ENCODE measurements at places on chromosomes 3 and 15.

DNA sequence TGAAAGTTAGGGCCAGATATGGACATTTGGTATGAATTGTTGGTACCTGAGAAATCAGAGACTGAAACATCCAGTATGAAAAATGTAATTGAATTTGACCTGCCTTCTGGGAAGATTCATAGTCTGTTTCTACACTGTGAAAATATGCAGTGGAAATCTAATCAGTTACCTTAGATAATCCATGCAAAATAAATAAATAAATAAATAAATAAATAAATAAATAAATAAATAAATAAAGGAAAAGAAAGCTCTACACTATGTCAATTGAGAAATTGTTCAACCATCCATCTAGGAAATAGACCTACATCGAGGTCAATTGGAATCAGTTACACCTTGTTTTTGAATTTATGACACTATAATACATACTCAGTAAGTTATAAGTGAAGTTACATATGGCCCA is 252.3 kb downstream of the VGLL3 start:
- DNase-seq, result no peak

- no peak for DNase-seq
Observed at GRCh38 chr15:56984681-56985481, 66.4 kb downstream of the TCF12 start.

GRCh38 chr3:97612632-97613031 is 151.9 kb upstream of the ARL6 start:
- no peak for DNase-seq

DNA sequence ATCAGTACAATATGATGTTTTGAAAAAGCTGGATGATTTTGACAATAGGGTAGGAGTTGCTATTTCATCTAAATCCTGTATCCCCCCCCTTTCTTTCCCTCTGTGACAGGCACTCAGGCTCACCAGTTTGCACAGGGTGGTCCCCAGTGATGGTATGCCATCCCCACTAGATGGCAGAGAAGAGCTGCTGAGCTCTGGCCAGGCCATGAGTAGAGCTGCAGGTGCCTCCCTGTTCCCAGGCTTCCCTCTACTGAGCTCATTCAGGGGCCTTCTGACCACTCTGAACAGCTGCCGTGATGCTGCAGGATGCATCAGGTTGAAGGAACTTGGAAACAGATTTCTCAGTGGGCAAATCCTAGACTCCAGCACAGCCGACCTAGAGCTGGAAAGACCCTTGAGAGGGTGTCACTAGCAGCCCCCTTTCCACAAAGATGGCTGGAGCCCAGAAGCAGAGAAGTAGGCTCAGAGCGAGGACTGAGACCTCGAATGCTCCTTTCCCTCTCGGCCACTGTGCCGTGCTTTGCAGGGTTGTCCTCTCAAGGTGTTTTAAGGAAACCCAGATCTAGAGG is 45.1 kb downstream of the EFCAB12 start:
- DNase-seq, result peak; percentile 61

DNA sequence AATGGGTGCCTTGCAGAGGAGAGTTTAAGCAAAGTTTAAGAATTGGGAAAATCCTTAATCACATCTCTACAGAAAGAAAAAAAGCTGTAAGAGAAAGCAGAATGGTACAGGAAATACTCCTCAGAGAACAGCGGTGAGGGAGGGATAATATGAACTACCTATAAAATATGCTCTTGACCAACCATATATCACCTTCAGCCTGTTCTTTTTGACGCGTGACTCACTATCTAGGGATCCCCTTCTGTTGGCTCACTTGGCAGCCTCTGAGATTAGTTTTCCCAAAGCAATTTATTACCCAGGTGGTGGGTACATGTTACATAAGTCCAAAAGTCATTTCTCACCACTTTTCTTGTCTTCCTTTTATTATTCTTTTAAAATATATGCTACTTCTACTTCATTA is 97.7 kb downstream of the CNTN6 start:
- DNase-seq, result no peak

DNA sequence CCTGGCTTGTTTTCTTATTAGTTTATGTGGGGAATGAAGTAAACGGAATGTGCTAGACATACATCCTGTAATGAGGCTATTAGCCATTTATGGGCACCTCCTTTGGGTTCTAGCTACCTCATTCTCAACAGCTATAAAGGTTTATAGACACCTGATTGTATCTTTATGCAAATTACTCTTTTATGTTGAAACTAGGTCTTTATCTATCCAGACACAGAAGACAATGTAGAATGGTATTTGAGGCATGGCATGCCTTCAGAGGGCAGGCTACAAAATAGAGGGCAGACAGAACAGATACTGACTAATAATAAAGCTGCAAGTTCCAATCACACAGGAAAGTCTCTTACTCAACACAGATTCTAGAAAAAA is 27.1 kb downstream of the TBC1D2B start:
- peak; percentile 58 for DNase-seq

GRCh38 chr15:32649342-32649741 is 7.8 kb downstream of the SCG5 start:
- DNase-seq, result no peak

GRCh38 chr3:87186608-87187159 is 40.4 kb upstream of the CHMP2B start:
- no peak for DNase-seq

DNA sequence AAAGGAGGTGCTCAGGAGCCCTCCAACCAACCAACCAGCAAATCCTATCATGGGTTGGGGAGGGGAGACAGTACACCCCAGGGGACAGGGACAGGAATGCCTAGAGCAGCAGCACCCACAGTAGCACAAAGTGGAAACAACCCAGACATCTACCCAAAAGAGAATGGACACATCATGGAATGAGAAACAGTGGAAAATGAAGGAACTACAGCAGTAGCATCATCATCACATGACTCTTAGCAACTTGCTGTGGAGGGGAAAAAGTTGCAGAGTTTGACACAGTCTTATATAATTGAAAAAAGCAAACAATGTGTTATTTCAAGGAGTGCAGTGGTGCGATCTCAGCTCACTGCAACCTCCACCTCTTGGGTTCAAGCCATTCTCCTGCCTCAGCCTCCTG is 11.0 kb downstream of the C3orf22 start:
- DNase-seq, result no peak

GRCh38 chr15:69647142-69647513 is 194.5 kb downstream of the RPLP1 start:
- DNase-seq, result no peak

DNA sequence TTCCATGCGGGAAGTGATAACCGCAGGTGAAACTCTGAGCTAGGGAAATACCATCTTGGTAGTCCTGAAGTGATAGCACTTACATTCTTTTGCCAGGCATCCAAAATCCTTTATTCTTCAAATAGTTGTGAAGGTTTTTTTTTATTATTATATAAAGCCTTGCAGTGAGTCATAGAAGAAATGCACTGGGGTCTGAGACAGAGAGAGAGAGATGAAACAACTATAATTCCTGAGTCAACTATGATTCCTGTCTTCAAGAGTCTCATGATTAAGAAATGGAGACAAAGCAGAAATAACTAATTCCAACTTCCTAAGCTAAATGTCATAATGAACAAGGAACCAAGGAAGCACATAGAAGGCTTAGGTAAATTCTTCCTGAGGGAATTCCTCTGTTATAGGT is 495.6 kb downstream of the LPP start:
- DNase-seq, result no peak

DNA sequence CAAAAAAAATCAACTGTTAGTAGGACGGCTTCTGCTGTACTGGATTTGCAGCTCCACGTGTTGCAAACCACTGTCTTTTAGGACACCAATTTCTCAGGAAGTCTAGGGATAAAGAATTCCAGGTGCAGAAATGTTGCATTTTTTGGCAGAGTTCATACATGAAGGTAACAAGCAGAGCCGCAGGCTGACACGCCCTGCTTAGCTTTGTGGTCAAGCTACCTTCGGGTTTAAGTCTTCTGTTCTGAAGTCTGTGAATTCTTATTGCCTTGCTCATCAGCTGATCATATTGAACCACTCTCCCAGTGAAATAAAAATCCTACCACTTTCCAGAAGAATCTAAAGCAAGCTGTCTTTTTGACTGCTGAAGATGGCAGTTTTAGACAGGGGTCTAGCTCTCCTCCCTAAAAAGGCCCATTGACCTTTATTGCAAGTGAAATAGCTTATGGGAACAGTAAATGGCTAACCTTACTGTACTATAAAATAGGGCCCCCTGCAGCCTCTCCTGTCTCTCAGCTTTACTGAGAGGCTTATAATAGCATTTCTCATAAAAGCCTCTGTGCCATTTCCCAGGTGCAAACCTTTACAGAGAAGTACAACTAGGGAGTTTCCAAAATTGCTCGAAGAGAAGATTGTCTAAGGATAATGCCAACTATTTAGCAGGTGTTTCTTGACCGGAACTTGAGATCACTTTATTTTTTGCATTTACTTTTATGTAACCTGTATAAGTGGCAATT is 262.2 kb upstream of the IL12A start:
- DNase-seq, result peak; percentile 86

DNA sequence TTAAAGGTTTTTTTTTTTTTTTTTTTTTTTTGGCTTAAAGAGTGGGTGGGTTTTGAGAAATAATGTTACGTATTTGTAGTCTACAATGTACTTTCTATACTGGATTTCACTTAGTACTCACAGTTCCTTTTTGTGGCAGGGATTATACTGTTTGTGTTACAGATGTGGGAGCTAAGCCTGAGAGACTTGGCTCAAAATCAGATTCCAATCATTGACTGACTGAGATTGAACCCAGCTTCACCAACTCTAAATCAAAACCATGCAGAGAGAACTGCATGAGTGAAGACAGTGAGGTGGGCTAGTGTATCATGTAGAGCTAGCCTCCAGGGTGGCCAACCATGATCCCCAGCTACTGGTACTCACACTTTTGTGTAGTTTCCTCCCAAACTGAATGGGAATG is 68.0 kb downstream of the TMEM108 start:
- DNase-seq, result no peak

DNA sequence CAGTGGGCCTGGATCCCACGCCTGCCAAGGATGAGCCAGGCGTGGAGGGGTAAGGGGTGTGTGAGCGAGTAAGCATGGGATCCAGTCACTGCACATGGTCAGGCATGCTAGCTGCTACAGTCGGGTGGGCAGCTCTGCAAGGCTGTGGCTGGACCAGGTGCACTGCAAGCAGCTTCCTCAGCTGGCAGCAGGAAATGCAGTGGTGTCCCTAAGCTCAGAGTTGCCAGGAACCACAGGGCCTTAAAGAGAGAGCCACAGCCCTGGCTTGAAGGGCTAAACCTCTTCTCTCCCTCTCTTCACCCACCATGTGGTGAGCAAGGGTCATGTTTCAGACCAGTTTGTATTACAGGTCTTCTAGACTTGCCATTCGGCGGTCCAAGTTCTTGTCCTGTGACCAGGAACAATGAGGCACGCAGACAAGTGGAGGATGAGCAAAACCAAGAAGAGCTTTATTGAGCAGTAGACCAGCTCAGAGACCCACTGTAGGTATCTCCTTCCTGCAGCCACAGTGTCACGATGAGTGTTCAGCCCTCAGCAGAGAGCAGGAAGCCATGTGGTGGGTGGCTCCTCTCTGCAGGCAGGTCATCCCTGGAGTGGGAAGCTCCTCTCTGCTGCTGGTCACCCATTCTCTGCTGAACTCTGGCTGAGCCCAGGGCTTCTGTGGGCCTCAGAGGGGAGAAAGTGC is 511.9 kb downstream of the PYDC2 start:
- DNase-seq, result no peak

DNA sequence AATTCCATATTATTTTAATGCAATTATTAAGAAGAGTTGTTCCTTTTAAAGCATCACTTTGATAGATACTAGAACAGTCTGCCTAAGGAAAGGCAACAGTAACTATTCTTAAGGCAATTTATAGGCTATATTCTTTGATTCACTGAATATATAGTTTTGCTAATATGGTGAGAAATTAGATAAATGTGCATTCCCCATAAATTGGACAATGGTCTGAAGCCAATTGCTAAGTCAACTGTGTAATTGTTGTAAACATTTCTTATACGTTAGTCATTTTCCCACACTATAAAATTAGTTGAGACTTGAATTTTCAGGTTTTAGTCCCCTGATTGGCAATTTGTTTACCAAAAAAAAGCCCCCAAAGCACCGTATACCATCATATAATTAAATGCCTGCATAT is 263.0 kb upstream of the NECTIN3 start:
- DNase-seq, result no peak

GRCh38 chr3:32973982-32974381 is 22.5 kb downstream of the CCR4 start:
- DNase-seq, result no peak

DNA sequence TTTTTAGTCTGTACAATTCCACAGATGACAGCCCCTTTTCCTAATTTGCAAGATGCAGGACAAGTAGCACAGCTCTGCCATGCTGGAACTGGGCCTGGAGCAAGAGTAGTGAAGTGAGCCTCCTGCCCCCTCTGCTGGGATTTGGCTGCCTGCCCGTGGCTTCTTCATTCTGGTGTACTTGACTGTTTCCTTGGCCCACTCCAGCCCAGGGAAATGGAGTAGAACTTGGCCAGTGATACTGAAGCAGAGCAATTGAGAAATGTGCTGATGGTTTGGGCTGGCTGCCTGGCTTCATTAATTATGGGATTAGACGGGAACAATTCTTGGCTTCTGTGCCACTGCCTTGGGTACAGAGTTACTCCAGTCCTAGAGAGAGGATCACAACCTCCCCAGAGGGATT is 2.8 kb downstream of the GPD1L start:
- DNase-seq, result peak; percentile 13

GRCh38 chr15:38307251-38307650 is 54.6 kb downstream of the SPRED1 start:
- DNase-seq, result no peak

DNA sequence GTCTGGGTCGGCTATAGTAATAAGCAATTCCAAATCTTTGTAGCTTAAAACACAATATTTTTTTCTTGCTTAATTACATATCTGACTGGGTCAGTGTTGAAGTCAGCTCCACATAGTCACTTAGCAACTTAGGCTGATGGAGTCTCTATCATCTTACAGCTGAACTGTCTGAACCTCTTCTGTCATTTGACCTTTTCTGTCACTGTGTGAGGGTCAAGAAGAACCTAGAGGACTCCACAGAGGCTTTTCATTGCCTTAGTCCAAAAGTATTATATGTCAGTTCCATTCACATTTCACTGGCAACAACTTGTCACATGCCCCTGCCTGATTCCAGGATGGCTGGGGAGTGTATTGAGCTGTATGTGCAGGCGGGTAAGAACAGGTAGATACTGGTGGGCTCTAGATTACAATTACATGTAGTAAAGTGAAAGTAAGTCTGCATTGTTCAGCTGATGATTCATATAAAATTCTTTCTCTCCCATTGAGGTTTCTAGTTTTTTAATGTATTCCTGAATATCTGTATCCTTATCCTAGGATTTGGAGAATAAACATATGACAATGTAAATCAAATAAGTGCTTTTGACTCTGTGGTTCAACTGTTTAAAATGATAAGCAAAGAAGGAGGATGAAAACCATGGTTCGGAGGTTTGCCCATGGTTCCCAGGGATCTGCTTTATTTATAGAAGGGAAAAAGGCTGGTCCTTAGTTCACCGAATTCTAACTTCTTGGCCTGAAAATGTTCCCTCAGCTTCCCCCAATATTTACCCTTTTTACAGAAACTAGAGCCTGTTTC is 5.8 kb upstream of the ARPP21 start:
- DNase-seq, result no peak

GRCh38 chr15:31503758-31504461 is 177.3 kb downstream of the KLF13 start:
- DNase-seq, result no peak

- no peak for DNase-seq
Observed at GRCh38 chr3:153334558-153334957, 172.5 kb downstream of the RAP2B start.

- DNase-seq, result no peak
Observed at GRCh38 chr3:144801890-144802289, 830.3 kb downstream of the DIPK2A start.

- no peak for DNase-seq
Observed at GRCh38 chr3:178518660-178519396, 17.4 kb upstream of the KCNMB2 start.
